Amygdala (tissue), 56 donors: ENCODE measurements at places on chromosomes 3 and 15.

GRCh38 chr3:147119346-147119745 lies 287.0 kb downstream of the ZIC4 start:
- DNase-seq, result no peak

- no peak for DNase-seq
These were observed 234.8 kb upstream of the TRIM42 start for GRCh38 chr3:140443073-140443472.

DNA sequence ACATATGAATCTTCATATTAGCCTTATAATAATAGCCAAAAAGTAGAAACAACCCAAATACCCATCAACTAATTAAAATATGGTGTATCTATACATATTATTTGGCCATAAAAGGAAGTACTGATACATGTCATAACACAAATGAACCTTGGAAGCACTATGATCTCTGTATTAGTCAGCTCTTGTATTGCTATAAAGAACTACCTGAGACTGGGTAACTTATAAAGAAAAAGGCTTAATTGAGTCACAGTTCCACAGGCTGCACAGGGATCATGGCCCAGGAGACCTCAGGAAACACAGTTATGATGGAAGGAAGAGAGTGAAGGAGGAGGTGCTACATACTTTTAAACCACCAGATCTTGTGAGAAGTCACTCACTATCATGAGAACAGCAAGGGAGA lies 16.0 kb upstream of the CCR2 start:
- no peak for DNase-seq

DNA sequence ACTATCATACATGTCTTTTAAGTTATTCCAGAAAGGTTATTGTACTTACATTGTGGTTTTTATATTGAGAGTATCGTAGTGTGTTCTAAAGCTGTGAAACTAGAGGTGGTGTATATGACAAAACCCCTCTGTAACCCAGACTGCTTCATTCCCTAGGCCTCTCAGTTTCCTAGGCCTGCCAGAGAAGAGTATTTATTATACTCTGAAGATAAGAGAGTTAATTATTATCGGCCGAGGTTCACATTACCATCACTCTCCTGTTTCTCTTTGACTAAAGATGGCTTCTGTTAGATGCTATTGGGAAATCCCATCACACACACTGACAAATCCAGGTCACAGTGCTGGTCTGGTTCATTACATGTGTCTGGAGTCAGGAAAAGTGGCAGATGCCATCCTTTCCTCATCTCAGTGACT lies 20.5 kb downstream of the EXOSC7 start:
- no peak for DNase-seq

DNA sequence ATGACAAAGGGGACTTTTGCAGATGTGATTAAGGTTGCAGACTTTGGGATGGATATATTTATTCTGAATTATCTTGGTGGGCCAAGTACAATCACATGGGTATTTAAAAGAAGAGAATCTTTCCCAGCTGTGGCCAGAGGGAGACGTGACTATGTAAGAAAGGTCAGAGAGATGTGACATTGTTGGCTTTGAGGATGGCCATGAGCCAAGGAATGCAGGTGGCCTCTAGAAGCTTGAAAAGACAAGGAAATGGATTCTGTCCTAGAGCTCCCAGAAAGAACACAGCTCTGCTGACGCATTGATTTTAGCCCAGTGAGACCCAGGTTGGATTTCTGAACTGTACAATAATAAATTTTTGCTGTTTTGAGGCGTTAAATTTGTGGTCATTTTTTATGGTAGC lies 616.0 kb upstream of the TBL1XR1 start:
- DNase-seq, result no peak
